ENCODE measurements at places on chromosomes 2 and 18.
A peak's percentile ranks its signal among the peaks of the same experiment; 100 is the strongest.

GRCh38 chr2:124180635-124181034 is 155.5 kb downstream of the CNTNAP5 start:
- DNase-seq: no peak

- DNase-seq: no peak
Observed at GRCh38 chr18:21053127-21053526, 58.5 kb downstream of the ROCK1 start.

DNA sequence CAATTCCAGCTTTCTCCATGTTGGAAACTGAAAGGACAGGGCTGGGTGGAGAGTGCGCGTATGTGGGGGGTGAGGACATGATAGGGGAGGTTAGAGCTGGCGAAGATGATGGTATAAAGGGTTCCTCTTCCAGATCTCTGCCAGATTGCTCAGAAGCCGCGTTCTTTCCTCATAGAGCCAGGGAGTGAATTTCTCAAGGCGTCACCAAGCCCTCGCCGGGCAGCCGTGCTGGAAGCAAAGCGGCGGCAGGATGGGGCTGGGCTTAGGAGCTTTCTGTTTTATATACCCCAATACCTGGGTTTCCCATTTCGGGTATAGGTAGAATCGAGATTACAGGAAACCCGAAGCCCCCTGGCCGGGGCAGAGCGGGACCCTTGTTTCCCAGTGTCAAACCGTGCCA is 43.8 kb downstream of the DDX18 start:
- no peak for DNase-seq

GRCh38 chr2:218448934-218449333 is 30.0 kb downstream of the VIL1 start:
- DNase-seq: peak; percentile 85

DNA sequence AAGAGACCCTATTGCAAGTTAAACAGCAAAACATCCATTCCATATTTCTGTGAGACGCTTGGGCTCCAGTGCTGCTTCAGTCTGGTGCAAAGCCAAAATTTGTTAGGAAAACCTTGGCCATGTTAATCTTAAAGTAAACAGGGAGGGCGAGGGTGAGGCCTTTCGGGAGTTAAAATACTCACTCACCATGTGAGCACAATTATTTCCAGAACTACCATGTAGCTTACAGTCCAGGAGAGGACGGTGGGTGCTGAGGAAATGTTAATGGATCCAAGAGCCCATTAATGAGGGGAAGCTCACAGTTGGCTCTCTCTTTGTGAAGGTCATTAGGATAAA is 286.4 kb downstream of the SLC8A1 start:
- DNase-seq: no peak

- no peak for DNase-seq
Observed at GRCh38 chr2:178836807-178837206, 29.6 kb upstream of the TTN start.

DNA sequence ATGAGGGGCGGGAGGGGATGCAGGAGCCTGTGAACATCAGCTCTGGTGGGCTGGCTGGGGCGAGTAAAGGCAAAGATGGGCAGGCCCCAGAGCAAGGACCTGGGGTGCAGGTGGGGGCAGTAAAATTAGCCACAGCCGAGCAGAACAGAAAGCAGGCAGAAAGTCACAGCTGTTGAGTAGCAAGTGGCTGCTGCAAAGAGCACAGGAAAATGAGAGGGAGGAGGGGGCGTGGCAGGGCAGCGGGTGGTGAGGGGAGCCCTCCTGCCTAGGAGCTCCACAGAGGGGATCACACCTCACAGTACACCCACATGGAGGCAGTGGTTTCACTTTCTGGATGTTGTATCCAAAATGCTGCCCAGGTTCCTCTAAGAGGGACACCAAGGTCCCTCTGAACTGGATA is 79.6 kb downstream of the LBH start:
- no peak for DNase-seq

DNA sequence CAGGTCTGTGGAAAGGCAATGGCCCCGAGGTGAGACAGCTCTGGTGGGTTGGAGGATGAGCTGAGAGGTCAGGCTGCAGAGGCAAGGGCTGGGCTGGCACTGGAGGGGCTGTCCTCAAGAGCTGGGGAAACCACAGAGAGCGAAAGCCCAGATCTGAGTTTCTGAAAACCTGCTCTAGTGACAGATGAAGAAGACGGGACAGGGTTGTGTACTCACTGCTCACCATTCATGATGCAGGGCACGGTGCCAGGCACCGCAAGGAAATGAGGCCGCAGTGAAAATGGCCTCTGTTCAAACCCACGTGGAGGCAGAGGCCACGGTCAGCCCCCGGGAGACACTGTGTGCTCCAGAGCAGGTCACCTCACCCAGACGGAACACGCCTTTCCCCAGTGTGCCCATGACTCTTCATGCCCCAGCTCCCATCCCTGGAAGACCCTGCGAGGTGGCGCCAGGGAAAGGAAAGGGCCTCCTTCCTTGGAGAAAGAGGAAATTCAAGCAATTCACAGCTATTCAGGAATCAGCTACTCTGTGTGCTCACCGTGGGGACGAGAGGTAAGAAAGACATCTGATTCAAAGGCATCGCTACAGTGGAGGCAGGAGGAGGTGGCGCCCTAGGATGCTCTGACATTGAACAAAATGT is 24.3 kb upstream of the ID2 start:
- DNase-seq: no peak

DNA sequence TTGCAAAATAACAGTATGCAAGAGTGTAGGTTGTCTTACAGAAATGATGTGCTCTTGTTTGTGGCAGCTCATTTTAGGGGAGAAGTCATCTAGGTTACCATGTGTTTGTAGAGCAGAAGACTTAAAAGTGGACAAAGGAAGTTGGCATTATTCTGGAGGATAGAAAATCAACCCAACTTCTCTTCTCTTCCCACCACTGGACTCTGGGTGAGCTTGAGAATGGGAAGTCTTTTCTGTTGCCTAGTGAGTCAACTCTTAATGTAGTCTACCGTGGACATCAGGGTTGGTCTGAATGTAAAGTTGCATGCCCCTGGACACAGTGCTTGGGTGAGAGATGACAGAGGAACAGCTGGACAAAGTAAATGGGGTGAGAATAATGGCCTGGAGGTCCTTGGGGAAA is 98.3 kb downstream of the FMNL2 start:
- DNase-seq: no peak

DNA sequence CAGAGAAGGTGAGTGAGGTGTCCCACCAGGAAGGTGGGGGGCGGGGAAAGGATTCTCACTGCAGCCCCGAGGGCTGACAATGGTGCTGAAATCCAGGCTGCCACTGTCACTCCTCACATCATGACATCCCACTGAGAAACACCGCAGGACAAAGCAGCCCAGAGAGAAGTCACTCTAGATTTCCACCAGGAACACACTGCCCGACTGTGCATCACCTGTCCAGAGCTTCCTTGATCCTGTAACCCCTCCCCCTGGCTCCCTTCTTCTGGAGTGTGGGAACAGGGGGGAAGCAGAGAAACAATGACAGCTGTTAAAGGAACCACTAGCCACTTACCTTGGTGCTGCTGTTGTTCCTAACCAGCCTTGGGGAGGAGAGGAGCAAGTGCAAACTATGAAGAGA is 69.9 kb downstream of the MRO start:
- no peak for DNase-seq

GRCh38 chr2:238024986-238025385 is 35.8 kb upstream of the SCLY start:
- DNase-seq: no peak

DNA sequence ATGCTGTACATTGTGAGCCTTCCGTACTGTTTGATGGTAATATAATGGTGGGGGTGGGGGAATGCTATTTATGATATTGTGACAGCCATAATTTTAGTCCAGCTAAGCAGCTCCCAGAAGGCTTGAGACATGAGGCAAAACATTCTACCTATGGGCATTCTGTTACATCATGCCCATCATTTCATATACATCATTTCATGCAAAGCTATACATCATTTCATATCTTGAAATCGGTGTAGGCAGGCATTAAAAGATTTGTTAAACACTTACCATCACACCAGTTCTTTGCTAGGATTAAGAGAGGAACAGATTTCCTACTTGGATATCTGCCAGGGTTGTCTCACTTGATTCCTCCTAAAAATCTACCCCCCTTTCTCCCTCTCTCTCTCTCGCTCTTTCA is 84.5 kb downstream of the COL5A2 start:
- no peak for DNase-seq
